ENCODE measurements at places on chromosomes 13 and 19.

DNA sequence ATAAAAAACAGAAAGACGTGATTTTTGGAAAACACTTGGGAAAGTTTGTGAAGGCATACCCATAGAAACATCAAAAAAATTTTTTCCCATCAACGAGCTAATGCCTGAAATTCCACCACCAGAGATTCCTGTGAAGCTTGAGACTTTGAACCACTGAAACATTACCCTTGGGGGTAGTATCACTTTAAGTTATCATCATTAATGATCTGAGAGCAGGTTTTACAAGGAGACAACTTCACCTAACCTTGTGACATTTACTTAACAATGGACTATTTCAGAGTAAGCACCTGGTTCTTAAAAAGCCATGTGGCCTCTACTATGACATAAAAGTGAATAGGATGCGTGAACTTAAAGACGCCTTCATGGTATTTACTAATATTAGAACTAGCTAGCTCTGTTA, 51.9 kb downstream of the DOCK9 start:
- DNase-seq = no peak

GRCh38 chr13:105816994-105817393, 718.5 kb downstream of the EFNB2 start:
- no peak for DNase-seq

GRCh38 chr19:54399189-54399588, 16.1 kb upstream of the TTYH1 start:
- DNase-seq = no peak

GRCh38 chr13:45047394-45048310, 58.3 kb downstream of the GPALPP1 start:
- peak; percentile 66 for DNase-seq

DNA sequence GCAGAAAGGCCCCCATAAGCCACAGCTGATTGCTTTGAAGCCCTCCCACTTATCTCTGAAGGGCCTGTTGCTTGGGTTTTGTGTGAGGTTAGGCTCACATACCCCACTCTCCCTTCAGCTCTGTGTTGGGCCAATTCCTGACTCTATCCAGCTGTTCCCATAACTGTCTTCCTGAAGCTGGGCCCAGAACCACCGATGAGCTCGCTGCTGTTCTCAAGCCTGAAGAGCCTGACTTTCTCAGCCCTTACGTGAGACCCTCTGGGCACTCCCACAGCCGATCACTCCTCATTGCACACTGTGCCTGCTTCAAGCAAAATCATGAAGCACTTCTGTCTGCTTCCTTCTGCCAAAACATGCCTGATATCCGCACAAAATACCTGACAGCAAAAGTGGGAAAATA, 124.1 kb downstream of the CRYL1 start:
- no peak for DNase-seq

DNA sequence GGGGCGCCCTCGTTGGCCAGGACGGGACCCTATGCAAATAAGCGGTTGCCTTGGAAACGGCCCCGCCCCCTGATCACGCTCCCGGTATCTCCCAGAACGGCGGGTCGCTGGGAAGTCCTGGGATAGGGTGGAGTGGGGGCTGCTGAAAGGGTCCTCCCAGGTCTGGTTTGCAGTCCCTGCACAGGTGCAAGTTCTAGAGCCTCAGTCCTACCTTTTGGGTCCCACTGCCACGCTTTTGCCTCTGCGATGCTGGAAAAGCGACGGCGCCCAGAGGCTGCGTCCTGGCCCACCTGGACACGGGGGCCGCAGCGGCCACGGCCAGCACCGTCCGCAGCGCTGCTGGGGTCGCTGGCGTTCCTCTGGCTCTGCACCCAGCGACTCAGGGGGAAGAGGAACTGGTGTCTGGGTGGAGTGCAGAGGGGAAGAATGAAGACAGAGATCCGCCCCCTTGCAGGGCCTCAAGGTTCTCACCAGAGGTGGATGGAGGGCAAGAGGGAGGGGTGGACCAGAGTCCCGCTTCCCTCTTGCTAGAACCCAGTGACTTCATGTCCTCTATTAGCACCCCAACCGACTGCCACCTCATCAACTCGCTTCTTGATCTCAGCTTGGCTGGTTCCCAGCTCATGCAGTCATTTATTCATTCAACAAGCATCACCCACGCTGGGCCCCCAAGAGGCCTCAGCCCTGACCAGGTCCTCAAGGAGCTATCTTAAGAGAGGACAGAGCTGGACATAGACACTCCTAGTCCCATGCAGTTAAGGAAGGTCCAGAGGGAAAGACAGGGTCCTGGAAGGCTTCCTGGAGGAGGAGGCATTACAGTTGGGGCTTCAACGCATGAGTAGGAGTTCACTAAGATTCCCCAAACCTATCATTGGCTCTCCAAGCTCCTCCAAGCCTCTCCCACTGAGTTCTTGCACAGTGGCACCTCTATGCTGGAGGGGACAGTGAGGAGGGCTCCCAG, at the start of gene LRRC25:
LRRC25 (minus strand) TSS at position 381 of the 961 bp plus-strand sequence. CDS start 659 bp downstream, outside the sequence.
- DNase-seq = no peak

- DNase-seq = no peak
These were observed 21.5 kb upstream of the MEDAG start for GRCh38 chr13:30884543-30884942.

GRCh38 chr13:105908586-105908985, 626.9 kb downstream of the EFNB2 start:
- no peak for DNase-seq

- DNase-seq = no peak
These were observed 121.8 kb downstream of the STOML3 start for GRCh38 chr13:38868870-38869269.

- no peak for DNase-seq
These were observed 320.3 kb downstream of the ATP8A2 start for GRCh38 chr13:25692099-25692498.

- DNase-seq = no peak
These were observed 66.5 kb downstream of the SERP2 start for GRCh38 chr13:44440046-44440608.

DNA sequence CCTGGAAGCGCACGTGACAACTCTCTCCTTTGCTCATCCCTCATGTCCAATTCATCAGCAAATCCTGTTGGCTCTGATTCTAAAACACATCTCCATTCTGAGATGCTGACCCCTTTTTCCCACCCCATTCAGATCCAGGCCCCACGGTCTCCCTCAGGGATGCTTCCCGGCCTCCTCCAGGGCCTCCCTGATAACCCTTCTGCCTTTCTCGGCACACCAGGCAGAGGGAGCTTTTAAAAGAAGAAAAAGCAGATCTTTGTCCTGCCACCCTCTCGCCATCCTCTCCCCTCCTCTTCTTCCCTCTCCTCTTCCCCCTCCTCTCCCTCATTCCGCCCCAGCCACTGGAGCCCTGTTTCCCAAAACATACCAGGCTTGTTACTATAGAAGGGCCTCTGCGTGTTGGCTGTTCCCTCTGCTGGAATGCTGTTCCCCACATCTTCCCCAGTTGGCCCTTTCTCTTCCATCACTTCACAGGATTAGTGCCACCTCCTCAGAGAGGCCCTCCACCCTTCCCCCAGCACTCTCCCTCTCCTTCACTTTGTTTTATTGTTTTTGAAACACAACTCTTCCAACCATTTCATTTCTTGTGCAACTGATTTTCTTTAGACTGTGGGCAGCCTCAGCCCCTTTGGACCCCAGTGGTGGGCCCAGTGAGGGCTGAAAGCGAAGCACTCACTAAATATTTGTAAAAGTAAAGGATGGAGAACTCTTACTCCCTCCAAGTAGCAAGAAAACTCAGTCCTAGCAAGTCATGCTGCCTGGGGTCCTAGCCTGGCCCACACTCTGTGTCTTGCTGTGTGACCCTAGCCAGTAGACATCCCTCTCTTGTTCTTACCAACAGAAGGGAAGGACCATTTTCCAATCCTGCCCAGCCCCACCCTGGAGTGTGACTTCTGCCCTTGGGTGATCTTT, 2.5 kb upstream of the CRLF1 start:
- DNase-seq = no peak

DNA sequence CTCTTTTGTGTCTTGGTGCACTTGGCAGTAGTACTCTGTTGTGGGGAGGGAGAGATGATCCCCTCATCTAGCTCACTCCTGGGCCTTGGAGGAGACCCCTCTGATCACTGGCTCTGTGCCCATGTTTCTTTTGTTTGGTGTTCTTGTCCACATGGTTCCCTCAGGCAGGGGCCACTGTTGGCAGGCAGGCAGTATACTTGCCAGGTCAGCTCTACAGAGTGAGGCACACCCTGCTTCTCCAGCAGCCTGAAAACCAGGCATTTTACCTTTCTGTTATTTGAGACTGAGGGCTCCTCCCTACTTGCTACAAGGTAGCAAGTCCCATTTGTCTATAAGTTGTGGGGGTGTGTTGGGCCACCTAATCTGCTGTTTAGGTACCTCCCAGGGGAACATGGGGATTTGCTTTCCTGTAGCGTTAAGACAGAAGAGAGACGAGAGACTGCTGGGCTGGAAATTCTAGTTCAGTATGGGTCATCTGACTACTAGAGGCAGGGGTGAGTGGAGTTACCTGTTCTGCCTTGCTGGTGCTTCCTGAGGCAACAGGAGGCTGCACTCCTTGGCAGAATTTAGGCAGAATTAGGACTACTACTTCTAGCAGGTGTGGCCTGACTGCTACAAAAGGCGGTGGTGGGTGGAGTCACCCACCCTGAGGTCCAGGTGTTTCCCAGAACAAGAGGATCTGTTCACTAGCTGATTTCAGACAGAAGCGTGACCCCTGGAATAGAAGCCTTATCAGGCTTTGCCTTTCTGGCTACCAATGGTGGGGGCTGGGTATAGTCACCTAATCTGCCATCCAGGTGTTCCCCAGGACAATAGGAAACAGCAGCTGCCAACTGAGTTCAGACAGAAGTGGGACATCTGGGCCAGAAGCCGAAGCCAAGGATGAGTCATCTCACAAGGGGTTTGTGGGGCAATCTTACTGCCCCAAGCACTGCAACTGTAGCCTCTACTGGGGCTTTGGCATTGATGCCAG, 843.0 kb upstream of the ATXN8OS start:
- DNase-seq = no peak

GRCh38 chr13:111177921-111178320, 62.8 kb downstream of the ARHGEF7 start:
- no peak for DNase-seq

- DNase-seq = peak; percentile 4
These were observed 35.6 kb upstream of the PSPC1 start for GRCh38 chr13:19818223-19818842.

GRCh38 chr19:17086834-17087233, 11.3 kb downstream of the MYO9B start:
- DNase-seq = no peak

All from effector CD4-positive, alpha-beta T cell (primary cell).